ENCODE measurements at places on chromosomes 13 and 19.

DNA sequence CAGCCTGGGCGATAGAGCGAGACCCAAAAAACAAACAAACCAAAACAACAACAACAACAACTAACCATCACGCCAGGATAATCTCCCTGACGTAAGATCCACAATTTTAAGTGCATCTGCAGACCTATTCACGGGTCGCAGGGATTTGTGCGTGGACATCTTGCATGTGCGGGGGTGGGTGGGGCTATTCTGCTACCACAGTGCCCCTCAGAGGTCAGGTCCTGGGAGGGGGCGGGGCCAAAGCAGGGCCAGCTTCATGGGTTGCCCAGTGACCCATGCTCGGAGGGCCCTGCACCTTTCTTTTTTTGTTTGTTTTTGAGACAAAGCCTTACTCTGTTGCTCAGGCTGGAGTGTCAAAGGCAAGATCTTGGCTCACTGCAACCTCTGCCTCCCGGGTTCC lies 2.6 kb upstream of the CDC42EP5 start:
- DNase-seq = no peak

DNA sequence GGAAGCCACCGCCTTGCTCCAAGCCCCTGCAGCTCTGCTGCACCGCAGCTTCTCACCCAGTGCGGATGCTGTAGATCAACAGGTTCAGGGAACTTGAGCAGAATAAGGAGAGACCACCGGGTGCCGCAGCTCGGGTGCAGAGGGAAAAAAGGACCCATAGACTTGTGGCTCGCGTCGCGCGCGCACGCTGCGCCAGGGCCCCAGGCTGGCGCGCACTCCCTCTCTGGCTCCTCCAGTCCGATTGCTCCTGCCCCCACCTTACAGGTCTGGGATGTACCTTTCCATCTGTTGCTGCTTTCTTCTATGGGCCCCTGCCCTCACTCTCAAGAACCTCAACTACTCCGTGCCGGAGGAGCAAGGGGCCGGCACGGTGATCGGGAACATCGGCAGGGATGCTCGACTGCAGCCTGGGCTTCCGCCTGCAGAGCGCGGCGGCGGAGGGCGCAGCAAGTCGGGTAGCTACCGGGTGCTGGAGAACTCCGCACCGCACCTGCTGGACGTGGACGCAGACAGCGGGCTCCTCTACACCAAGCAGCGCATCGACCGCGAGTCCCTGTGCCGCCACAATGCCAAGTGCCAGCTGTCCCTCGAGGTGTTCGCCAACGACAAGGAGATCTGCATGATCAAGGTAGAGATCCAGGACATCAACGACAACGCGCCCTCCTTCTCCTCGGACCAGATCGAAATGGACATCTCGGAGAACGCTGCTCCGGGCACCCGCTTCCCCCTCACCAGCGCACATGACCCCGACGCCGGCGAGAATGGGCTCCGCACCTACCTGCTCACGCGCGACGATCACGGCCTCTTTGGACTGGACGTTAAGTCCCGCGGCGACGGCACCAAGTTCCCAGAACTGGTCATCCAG lies 964 bp downstream of the PCDH17 start:
- DNase-seq = no peak

DNA sequence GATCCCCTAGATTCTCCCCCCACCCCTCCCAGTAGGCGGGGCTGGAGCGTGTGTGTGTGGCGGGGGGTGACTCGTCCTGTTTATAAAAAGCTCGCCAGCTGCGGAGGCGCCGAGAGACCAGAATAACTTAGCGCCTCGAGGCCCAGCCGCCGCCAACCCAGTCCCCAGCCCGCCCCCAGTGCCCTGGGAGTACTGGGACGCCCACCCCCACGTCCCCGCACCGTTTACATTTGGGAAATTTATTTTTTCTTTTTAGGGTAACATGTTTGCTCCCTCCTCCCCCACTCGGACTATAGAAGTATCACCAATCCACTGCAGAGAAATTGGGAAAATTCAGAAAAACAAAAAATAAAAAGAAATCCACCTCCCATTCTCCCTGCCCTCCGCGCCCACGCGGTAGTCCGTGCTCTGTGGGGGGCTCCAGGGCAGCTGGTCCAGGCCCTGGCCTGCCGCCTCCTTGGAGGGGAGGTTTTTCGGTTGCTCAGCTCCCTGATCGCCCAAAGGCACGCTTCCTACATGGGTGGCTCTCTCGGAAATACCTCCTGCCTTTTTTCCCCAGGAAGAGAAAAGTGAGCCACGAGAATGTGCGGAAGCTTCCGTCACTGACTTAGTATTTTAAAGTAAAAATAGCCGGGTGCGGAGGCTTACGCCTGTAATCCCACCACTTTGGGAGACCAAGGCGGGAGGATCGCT lies 1.5 kb upstream of the RAB3A start:
- no peak for DNase-seq

GRCh38 chr19:44603201-44603945 lies 10.0 kb upstream of the IGSF23 start:
- no peak for DNase-seq

GRCh38 chr19:53192771-53193534 lies at the start of gene ZNF665:
Gene ZNF665, minus strand, starts transcription at chr19:53193358. Its CDS starts 10,460 bp downstream, at chr19:53182898.
- peak; percentile 42 for DNase-seq

GRCh38 chr13:81726037-81726726 lies 1385.3 kb upstream of the SPRY2 start:
- no peak for DNase-seq

GRCh38 chr19:43667876-43668405 lies 2.0 kb downstream of the PLAUR start:
- DNase-seq = peak; percentile 41

DNA sequence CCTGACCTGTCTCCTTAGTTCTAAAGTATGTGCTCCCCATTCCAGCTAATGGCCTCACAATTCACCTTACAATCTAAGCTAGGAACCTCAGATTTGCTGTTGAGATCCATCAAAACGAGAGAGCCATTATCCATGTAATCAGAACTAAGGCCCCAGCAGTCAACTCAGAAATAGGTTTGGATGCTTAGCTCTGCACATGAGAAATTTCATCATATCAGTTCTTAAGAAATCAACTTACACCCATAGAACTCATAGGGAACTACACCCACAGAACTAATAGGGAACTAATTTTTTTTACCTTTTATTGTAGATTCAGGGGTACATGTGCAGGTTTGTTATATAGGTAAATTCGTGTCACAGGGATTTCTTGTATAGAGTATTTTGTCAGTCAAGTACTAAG lies 28.7 kb downstream of the CYSLTR2 start:
- DNase-seq = no peak

DNA sequence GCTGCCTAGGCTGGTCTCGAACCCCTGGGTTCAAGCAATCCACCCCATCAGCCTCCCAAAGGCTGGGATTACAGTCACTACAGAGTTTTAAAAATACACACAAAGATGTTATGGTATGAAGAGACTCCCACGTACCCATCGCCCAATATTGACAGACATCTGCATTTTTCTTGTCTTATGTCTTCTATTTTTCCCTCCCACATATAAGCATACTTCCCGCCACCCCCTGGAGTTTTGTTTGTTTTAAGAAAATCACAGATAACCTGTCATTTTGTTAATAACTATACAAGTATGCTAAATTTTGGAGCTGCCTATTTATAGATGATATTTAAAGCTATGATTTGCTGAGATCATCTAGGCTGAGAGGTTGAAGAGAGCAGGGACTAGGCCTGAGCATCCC lies 6.2 kb upstream of the SMG9 start:
- no peak for DNase-seq

DNA sequence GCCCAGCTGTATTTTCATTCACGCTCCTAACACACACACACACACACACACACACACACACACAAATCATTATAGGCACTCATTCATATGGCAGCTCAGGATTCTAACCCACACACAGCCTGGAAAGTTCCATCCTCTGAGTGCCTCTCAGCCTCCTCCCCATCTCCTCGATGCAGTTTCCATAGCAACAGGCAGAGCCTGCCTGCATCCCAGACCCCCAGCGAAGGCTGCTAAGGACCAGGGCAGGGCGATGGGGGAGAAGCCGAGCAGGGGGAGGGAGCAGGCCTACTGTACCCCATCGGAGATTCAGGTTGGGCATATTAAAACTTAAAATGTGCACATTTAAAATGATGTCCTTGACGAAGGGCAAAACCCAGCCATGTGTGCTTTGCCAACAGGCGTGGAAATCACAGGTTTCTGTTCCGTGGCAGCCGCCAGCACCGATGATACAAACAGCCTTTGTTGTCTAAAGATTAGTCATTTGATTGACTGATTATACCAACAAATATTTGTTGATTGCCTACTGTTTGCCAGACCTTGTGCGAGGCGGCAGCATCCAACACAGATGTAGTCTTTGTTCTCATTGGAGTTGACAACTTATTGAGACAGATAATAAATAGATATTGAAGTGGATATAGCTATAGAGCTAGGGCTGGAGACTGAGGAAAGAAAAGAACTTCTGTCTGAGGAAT lies 43.8 kb upstream of the USP29 start:
- DNase-seq = no peak

DNA sequence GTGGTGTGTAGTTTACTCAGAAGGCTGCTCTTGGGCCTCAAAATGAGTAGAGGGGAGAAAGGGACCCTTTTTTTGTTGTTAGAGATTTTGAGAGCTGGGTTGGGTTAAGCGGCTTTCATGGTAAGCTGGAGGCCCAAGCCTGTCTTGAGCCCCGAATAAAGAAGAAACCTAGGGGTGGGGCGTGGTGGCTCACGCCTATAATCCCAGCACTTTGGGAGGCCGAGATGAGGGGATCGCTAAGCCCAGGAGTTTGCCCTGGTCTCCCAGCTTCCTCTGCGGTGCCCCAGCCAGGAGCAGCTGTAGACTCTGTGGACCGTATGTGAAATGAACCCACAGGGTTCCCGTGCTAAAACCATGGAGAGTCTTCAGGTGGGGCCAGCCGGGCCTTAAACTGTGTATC lies 56.1 kb downstream of the KDM4B start:
- no peak for DNase-seq

DNA sequence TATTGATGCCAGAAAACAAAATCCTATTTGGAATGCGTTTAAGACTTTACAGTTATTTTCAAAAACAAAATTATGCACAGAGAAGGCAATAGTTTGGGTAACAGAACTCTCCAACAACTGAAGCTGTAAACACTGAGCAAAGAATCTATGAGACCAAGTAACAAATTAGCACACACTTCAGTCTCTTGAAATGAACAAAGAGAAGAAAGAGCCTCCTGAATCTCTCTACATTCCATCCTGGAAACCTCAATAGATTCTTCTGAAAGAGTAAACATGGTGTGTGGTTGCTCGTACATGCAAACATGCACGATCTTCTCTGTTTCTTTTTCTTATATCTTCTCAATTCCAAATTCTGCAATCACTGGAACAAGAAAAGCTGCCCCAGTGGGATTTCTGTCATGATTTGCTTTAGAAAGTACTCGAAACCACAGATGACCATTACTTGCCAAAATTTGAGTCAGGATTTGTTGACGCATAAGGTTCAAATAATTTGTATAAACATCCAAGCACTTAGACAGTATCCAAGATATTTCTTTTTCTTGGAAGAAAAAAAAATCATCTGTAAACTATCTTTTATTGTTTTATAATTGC lies 137.9 kb upstream of the DACH1 start:
- DNase-seq = no peak

GRCh38 chr13:107866032-107866940 lies 349.1 kb downstream of the LIG4 start:
- no peak for DNase-seq

- DNase-seq = no peak
These were observed 97.8 kb downstream of the KLF12 start for GRCh38 chr13:74036373-74036772.

DNA sequence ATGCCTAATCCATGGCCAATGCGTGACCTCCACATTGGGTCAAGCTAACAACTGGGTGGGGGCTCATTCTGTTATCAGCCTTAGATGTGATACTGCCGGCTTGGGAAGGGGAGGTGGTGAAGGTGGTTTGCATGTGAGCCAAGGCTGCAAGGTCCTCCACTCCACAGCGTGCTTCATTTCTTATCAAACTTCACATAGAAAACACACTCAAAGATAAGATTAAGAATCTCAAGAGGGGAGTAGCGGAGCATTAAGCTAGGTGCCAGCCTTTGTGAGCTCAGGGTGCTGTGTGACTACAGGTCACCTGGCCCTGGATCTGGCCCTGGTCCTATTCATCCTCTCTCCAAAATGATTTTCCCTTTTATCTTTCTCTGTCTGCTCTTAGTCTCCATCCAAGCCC lies 13.3 kb upstream of the ARGLU1 start:
- DNase-seq = no peak

- no peak for DNase-seq
These were observed 12.5 kb downstream of the ZNF787 start for GRCh38 chr19:56108447-56109195.

- no peak for DNase-seq
These were observed 13.8 kb downstream of the COL5A3 start for GRCh38 chr19:9996541-9996940.

GRCh38 chr13:66781241-66781640 lies 448.9 kb downstream of the PCDH9 start:
- no peak for DNase-seq

DNA sequence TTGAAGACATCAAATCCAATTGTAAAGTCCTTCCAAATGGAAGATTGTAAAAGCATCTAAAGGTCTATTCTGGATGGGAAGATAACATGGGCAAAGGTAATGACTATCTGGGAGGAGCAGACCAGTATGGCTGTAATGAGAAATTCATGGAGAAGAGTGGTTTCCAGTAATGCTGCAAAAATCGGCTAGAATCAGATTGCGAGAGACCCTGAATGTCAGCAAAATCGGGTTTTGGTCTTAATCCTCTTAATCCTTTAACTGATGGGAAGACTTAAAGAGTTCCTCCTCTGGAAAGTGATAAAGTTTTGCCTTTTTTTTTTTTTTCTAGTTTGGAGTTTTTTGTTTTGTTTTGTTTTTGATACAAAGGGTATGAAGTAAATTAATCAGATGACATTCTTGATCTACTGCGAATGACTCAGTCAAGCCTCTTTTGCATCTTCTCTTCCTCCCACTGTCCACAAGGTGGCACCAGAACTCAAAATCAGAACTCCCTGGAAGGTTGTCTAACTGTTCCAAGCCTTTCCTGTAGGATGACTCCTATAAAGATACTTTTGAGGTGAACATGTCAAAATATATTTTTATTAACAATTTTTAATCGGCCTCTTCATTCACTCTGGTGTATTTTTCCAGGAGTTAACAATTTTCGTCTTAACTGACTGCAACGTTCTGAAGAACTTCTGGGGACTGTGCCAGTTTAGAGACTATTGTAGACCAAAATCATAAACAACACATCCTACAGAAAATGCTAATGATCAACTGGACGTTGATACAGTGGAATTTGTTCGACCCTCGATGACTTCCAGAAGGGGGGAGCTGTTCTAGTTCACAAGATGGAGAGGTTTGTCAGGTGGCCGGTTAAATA lies 213.3 kb upstream of the MIR17HG start:
- DNase-seq = no peak
